ENCODE measurements at places on chromosomes 11 and 22.

DNA sequence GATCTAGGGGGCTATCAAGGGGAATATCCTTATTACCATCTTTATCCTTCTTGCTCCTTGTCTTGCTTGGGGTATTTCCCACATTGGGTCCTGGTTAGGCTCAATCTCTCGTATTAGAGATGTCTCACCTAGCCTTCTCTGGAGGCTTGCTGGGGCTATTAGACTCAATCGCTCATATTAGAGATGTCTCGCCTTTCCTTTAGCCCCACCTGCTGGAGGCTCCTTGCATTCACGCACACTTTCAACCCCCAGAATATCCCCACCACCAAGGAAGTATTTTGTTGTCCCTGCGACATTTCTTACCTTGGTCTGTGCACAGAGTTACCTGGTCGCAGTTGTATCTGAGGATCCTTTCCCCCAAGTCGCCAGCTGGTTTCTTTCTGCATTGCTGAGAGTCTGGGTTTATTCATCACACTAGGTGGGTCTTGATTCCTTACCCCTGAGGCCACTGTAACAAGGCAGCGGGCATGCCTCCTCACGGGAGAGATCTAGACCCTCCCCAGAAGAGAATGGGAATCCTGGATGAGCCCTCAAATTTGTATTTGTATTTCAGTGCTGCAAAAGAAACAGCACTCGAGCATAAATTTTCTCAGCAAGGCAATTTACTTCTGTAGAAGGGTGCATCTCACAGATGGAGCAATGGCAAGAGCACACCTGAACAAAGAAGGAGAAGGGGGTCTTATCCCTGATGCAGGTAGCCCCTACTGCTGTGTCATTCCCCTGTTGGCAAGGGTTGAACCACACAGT is 15.9 kb upstream of the HYLS1 start:
- peak; percentile 55 for DNase-seq

GRCh38 chr11:64342869-64343745 is 3.1 kb downstream of the CCDC88B start:
- no peak for DNase-seq

- no peak for DNase-seq
These were observed 35.9 kb upstream of the WNT7B start for GRCh38 chr22:46012881-46013281.

GRCh38 chr22:49961601-49962011 is 1.0 kb downstream of the PIM3 start:
- no peak for DNase-seq

DNA sequence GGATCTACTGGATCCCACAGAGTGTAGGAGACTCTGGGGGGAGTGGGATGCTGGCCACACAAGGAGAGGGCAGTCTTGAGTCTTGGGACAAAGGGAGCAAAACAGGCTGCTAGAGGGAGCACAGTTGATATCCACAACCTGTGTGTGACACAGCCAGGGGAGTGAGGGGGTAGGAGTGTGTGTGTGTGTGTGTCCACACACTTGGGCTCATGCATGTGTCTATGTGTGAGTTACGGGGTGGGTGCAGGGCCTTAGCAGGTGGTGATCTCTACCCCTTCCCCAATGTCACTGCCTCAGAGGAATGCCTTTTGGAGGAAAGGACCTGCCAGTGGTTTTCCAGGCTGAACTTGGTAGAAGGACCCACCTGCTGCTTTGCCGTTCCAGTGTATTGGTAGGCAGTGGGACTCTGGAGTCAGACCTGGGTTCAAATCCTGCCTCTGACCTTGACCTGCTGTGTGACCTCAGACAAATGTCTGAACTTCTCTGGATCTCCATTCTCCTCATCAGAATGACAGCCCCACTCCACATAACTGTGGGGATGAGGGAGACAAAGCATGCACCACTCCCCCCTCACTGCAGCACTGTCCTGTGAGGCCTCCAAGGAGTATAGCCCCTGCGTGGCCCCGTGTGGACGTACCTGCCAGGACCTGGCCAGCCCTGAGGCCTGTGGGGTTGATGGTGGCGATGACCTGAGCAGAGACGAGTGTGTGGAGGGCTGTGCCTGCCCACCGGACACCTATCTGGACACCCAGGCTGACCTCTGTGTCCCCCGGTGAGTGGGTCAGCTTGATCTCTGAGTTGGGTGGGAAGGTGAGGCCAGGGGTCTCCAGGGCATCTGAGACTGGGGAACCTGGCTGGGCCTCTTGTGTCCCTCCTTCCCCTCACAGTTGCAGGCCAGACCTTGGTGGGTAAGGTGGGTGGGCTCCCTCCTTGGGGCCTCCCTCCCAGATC is 27.4 kb downstream of the OTOG start:
- DNase-seq: no peak

GRCh38 chr22:36405671-36406538 is 18.1 kb upstream of the MYH9 start:
- DNase-seq: peak; percentile 67

DNA sequence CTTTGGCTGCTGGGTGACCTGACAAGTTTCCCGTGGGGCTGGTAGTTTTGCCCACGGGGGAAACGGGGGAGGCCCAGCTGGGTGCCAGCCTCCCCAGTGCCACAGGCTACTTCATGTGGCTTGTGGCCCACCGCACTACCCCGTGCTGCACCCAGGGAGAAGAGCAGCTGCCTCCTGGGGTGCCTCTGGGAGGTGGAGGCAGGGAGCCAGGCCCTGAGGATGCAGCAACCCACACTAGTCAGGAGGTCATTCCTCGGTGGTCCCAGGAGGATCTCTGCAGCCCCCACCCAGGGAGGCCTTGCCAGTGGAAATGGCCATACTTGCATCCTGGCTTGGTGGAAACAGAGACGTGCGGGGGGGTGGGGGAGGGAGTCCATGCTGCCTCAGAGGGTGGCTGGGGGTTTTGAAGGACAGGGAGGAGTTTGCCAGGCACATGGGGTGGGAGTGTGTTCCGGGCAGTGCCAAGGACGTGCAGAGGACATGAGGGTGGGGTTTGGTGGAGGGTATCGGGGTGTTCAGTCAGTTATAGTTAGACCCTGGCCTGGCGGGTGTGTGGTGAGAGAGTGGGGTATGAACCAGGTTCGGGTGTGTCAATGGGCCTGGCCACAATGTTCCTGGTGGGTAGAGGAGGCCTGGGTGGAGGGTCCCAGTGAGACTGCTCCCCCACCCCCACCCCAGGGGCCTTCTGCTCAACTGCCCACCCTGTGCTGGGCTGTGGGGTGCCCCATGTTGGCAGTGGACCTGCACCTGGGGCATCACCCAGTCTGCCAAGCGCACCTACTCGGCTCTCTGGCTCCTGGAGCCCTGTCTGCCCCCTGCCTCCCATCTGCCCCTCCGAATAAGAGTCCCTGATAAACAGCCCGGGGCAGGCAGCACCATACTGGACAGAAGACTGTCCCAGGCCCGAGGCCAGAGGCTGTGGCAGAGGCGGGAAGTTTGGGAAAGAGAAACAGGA is 3.8 kb downstream of the PIM3 start:
- no peak for DNase-seq

DNA sequence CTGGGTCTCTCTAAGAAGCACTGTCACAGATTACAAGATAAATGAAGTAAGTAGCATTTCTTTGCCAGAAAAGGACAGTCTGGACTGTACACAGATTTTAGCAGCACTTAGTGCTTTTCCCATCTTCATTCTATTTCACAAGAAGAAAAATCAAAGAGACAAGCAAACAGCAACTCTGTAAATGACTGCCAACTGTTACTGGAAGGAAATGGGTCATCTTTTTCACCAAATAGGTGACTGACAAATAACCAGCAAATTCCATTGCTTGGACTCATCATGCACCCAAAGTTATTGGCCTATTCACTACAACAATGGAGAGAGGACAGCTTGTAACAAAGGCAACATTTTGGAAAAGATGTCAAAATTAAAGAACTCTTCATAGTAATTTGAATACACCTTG is 28.9 kb upstream of the CARD18 start:
- no peak for DNase-seq

GRCh38 chr22:30422481-30423300 is 2.9 kb upstream of the MTFP1 start:
- peak; percentile 59 for DNase-seq

- no peak for DNase-seq
These were observed 47.8 kb upstream of the PTPRJ start for GRCh38 chr11:47932544-47932943.

DNA sequence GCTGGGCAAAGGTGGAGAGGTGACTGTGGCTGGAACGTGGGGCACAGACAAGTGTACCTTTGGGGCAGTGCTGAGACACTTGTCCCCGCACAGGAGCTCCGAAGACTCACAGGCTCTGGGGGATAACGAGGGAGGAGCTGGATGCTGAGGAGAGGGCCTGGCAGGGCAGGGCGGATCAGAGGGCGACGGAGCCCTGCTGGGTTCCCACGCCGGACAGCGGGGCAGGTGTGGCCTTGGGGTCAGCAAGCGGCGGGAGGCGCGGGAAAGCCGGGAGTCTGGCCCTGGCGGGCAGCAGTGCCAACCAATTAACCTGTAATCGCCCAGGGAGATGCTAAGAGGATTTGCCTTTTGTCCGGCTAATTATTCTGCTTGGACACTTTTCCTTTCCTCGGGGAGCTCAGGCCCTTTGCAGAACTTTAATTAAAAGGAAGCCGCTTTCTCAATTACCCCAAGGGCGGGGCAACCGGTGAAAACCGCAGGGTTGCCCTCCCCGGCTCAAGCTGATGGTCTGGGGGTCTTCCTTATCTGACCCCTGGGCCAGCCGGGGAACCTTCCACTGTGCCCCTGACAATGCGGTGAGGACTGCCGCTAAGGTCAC is 71.5 kb downstream of the WNT7B start:
- DNase-seq: no peak

DNA sequence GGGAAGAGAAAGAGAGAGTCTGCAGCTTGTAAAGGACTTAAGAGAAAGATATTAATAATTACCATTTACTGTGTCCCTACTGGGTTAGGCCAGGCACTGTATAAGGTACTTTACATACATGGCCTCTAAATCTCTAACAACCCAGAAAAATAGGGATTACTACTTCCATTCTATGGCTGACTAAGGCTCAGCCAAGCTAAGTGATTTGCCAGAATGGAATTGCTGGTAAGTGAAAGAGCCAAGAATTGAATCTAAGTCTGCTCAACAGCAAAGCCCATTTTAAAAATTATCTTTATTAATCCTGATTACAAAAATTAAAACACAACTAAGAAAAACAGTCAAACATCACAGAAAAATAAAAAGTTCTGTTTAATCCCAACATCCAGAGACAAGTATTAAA is 21.4 kb downstream of the XRRA1 start:
- no peak for DNase-seq

DNA sequence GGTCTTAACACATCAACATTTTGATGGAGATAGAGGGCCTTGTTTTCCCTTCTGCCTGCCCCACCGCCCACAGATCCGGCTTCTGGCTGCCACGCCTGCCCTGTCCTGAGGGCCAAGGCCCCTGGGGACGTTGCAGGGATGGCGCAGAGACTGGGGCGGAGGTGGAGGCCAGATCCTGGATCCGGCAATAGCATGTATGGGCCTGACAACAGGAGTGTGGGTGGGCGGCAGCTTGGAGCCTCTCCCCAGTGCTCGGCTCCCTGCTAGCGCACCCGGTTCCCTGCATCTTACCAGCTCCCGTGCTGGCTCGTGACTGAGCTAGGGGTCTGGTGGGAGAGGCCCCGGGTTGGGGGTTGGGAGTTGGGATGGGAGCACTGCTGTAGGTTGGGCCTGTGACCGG is 95.6 kb downstream of the ZBTB16 start:
- no peak for DNase-seq

DNA sequence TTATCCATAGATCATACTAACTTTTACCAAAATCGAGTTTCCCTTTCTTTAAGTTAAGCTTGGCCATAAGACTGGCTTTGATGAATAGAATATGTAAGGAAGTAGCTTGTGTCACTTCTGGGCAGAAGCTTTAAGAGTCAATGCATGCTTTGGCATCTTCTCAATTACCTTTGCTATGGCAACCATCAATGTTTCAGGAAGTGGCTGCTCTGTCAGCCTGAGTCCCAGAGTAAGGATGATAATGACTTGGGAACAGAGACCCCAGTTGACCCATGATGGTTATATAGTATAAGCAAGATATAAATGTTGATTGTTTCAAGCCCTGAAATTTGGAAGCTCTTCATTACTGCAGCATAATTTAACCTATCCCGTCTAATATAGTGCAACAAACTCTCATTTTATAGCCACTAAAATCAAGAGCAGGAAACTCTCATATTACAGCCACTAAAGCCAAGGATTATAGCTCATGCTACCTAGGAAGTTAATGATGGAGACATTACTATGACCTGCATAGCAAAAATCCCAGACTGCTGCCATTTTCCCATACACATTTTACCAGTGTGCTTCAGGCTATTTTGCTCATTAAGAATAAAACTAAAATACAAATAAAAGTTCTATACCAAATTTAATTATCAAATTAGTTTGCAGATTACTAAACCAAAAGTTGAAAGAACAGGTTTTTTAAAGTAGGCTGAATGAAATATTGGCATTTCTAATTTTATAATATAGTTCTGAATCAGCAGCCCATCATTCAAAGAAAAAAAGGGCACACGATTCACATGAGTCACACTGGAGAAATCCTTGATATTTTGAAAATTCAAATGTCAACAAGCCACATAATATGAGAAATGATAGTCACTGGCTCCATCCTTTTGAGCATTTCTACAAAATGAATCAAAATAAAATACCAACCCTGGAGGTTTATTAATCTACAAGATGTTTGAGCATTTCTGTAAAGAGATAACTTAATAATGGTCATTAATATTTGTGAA is 23.8 kb downstream of the FSHB start:
- DNase-seq: no peak

DNA sequence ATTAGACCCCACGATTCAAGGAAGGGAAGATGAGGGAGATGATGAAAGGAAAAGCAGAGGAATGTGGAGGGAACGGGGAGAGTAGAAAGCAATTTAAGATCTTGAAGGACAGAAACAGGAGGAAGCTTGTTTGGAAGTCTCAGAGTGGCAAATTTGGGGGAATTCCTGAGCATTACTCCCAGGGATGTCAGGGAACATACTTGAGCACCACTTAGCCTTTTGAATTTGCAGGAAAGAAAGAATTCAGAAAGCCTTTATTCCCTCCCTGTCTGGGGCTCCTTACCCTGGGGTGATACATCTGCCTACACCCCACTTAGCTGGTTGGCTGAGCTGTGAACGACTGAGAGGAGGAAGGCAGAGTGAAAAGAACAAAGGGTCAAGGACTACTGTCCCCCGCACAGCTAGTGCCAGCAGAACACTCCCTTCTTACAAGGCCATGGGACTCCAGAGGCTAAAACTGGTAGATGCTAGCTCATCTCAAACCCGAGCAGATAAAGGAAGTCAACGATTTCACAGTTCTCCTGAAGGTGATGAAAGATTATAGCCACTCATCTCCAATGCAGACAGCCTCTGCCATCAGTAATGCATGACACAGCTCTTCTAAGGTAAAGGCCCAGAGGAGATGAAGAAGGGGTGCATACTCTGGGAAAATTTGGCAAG is 84.0 kb upstream of the AKIP1 start:
- no peak for DNase-seq
